ENCODE measurements at places on chromosomes 4 and X.

GRCh38 chr4:80171656-80172055 lies 25.6 kb upstream of the PRDM8 start:
- DNase-seq, result no peak

- DNase-seq, result no peak
Observed at GRCh38 chr4:95091272-95091671, 333.5 kb downstream of the BMPR1B start.

DNA sequence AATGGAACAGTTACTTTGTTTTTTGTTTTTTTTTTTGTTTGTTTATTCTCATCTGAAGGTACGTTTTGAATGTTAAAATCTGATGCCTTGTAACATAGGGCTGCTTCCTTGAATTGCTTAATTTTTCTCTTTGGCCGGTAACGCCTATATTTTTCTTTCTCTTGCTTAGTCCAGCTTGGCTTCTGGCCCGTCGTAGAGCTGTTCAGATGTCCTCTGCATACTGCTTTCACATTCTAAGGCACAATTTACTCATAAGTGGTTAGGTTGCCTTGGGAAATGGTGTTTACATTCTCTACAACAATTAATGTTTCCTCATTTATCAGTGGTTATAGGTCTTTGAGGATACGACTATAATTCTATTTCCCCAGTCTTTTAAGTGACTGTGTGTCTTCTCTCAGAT lies 7.9 kb downstream of the NONO start:
- DNase-seq, result no peak

GRCh38 chrX:132209527-132209926 lies 9.7 kb downstream of the RAP2C start:
- DNase-seq, result no peak

DNA sequence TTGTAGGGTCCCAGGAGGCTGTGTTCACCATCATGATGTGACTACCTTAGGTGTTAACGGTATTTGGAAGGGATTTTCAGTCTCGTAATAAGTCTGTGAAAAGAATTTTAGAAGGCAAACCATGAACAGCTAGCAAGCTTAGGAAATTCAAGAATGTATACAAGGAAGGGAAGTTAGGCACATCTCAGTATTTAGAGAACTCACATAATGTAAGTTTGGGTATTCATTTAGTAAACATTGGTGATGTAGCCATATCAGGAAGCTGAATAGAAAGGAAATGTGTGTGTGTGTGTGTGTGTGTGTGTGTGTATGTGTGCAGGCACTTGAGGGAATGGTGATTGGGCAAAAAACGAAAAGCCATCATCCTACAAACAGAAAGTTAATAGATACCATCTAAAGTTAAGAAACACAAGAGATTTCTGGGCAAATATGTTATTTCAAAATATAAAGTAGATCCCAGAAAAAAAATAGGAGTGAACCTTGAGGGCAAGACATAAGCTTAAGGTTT lies 34.7 kb upstream of the PRKX start:
- no peak for DNase-seq

DNA sequence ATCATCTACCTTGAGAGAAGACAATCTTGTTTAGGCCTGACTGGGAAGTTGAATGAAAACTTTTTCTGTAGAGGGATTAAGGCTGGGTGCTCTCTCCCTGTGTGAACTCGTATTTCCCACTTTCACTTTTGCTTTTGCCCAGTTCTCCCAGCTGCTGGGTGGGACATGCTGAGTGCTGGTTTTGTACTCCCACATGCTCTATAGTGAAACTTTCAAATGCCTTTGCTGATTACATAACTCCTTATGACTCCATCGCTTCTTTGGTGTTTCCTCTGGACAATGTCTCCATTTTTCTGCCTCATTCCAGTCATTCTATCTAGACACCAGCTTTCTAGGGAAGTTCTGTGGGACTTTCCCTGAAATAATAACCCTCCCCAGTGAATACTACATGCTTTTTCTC lies 100.5 kb downstream of the CLNK start:
- no peak for DNase-seq

DNA sequence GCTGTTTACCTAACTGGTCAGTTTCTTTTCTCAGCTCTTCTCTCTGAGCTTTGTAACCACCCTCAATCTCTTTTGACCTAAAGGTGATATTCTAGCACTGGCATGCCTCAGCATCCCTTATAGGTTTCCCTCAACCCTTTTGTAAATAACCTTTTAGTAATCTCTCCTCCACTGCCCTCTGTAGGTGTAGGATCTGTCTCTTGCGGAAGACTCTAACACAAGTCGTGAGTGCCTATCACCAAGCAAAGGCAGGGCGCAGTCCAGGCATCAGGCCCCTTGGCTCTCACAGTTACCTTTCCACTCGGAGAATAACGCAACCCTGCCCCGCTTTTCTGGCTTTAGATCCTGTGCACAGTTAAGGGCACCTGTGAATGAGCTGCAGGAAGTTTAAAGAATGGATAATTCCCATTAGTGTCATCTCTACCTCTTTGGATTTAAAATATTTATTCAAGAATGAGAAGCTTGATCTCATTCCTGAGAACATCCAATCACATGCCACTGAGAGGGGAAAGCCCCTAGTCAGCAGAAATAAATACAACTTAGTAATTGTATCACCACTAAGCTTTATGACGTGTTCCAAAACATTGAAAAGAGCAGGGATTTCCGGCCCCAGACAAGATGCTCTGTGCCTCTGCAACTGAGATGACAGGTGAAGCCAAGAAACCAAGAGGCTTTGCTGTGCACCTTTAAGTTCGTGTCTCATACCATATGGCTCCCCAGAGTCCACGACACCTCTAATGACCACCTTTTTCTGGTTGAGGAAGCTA lies 58.8 kb downstream of the SPINK2 start:
- DNase-seq, result no peak

GRCh38 chrX:118570209-118570608 lies 74.6 kb downstream of the DOCK11 start:
- DNase-seq, result no peak

DNA sequence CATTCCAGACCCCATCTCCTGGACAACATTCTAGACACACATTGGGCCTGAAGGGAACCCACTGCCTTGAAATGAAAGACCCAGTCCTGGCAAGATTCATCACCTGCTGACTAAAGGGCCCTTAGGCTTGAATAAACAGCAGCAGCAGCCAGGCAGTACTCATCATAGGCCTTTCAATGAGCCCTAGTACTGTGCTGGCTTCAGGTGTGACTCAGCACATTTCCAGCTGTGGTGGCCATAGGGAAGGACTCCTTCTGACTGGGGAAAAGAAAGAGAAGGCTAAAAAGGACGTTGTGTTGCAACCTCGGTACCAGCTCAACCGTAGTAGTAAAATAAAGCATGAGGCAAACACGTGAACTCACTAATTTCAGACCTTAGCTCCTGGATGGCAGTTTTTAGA lies 344.0 kb downstream of the ACTRT1 start:
- DNase-seq, result peak; percentile 69

- no peak for DNase-seq
Observed at GRCh38 chrX:139200346-139200745, 330.2 kb upstream of the F9 start.

- DNase-seq, result no peak
Observed at GRCh38 chrX:30881797-30882196, 7.3 kb downstream of the TAB3 start.

GRCh38 chrX:40111868-40112267 lies 14.1 kb upstream of the BCOR start:
- DNase-seq, result no peak

- no peak for DNase-seq
Observed at GRCh38 chr4:177484613-177485021, 42.4 kb upstream of the AGA start.

GRCh38 chr4:38805530-38806145 lies 1.0 kb upstream of the TLR1 start:
- DNase-seq, result no peak

- no peak for DNase-seq
Observed at GRCh38 chrX:16977771-16978170, 31.3 kb downstream of the REPS2 start.

GRCh38 chrX:118189000-118189399 lies 72.4 kb upstream of the KLHL13 start:
- peak; percentile 20 for DNase-seq

DNA sequence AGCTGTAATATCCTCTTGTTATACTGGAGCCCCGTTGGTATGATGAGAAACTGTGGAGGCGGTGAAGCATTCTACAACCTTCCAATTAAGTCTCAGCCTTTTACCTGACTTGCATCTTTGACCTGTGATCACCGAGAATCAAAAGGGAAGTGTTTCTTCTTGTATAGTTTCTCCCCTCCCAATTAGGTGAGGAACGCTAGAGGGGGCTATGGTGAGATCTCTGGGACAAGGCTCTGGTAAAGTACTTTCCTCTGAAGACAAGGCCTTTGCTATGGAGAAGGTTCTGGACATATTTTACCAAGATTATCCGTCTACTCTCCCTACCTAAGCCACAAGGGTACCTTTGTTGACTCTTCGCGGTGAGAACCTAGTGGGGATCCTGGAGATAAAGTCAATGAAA lies 111.3 kb downstream of the CBLL2 start:
- DNase-seq, result no peak

- no peak for DNase-seq
Observed at GRCh38 chr4:83486457-83487129, 1.7 kb upstream of the ABRAXAS1 start.

- no peak for DNase-seq
Observed at GRCh38 chrX:95063554-95063953, 1389.5 kb downstream of the FAM133A start.

- no peak for DNase-seq
Observed at GRCh38 chr4:37872310-37872988, 18.4 kb upstream of the TBC1D1 start.

GRCh38 chrX:129600981-129601424 lies 53.8 kb downstream of the APLN start:
- DNase-seq, result peak; percentile 28

- no peak for DNase-seq
Observed at GRCh38 chr4:113481820-113482219, 279.7 kb downstream of the CAMK2D start.

- DNase-seq, result no peak
Observed at GRCh38 chrX:7127056-7127455, 20.5 kb upstream of the STS start.

All from SHP77 (cell line).